ENCODE measurements at places on chromosomes 6 and 20.

DNA sequence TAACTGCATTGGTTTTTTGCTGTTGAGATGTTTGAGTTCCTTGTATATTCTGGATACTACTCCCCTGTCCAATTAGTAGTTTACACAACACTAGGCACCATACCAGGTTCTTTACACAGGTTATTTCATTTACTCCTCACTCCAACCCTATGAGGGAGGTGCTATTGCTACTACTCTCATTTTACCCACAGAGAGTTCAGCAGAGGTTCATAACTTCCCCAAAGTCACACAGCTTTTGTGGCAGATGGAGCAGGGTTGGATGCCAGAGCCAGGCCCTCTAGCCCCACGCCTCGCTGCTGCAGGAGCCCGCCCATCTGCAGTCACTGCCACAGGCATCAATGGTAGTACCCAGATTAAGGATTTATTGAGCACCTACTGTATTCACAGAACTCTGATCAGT, 61.7 kb upstream of the MAP3K4 start:
- no peak for DNase-seq

GRCh38 chr6:31940256-31940664, 5.6 kb upstream of the CFB start:
- no peak for DNase-seq

GRCh38 chr6:122778302-122778701, 1.2 kb upstream of the FABP7 start:
- DNase-seq, result no peak

GRCh38 chr6:122365775-122366403, 33.6 kb upstream of the HSF2 start:
- DNase-seq, result no peak

GRCh38 chr20:58526411-58526810, 11.2 kb upstream of the APCDD1L start:
- DNase-seq, result no peak

GRCh38 chr20:64049060-64049877, at the start of gene SOX18:
Gene SOX18 (minus strand): TSS chr20:64049639. CDS start chr20:64049516, 123 bp downstream.
- no peak for DNase-seq

DNA sequence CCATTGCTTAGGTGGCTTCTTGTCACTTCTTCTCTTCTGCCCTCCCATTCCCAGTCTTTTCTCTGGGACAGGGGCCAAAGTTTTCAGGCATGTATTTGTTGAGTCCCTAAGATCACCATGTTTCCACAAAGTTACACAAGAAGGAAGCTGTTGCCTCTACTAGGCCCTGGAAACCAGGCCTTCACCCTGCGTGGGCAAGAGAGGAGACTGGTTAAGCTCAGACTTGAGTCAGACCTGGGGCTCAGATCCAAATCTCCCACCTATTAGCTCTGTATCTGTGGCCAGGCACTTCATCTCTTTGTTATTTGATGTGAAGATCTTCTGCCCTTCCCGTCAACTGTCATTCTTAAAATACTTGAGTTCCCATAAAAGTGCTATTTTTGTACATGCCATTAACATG, 154.6 kb downstream of the SASH1 start:
- no peak for DNase-seq

DNA sequence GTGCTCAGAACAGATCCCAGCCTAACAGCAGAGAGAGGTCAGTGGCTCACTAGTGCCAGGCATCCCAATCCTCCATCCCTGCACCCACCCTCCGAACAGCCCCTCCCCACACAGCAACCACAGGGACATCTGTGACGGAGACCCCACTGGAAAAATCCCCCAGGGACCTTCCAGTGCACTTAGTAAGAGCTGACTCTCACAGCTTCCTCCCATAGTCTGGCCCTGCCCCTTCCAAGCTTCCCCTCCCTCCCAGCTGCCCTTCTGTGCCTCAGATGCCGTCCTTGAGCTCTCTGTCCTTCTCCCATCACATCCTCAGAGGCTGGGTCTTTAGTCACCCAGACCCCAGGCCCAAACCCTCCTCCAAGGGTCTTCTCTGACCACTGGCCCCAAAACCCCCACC, 9.7 kb upstream of the THBS2 start:
- DNase-seq, result no peak

GRCh38 chr20:9139106-9139833, 70.4 kb downstream of the PLCB4 start:
- no peak for DNase-seq

GRCh38 chr6:12957321-12958051, 240.9 kb downstream of the PHACTR1 start:
- DNase-seq, result no peak

DNA sequence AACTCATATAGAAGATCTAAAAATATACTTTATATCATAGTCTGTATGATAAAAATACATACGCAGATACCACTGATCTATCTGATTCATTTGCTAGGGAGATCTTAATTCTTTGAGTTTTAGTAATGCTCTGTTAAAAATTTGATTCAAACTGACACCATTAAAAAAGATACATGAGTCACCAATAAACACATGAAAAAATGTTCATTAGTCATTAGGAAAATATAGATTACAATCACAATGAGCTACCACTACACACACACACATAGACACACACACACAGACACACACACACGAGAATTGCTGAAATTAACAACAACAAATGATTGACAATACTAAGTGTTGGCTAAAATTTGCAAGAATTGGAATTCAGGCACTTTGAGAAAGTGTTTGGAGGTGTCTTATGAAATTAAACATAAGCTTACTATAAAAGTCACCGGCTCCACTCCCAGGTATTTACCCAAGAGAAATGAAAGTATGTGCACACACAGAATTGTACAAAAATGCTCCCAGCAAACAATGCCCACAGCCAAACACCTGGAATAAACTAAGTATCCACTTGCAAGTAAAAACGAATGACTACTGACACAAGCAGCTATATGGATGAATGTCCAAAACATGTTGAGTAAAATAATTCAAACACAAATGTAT, 117.7 kb upstream of the GGTLC1 start:
- DNase-seq, result no peak

- no peak for DNase-seq
Measured at GRCh38 chr6:113591896-113592827, 265.0 kb upstream of the MARCKS start.

DNA sequence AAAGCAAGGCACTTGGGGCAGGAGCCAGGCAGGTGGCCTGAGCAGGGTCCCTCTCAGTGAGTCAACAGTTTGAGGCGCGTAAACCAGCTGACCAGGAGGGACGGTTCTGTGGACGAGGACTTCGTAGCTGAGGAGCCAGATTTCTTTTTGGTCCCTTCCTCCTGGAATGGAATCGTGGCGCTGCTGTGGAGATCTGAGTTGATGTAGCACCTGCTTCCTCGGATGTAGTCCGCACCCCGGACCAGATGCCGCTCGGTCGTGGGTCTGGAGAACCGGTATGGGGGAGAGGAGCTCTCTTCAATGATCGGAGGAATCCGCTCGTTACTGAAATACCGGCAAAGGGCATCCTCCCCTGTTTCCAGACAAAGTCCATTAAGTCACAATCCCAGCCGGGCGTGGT, 49.7 kb upstream of the IPCEF1 start:
- no peak for DNase-seq

- DNase-seq, result no peak
Measured at GRCh38 chr20:47066484-47067270, 172.0 kb downstream of the EYA2 start.

DNA sequence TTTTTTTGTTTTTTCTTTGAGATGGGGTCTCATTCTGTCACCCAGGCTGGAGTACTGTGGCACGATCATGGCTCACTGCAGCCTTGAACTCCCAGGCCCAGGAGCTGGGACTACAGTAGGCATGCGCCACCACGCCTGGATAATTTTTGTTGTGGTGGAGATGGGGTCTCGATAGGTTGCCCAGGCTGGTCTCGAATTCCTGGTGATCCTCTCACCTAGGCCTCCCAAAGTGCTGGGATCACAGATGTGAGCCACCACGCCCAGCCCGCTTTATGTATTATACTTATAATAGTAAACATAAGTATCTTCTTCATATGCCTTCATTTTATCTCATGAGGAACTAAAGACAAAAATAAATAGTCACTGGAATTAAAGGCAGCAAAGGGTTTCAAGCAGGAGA, 63.5 kb downstream of the GINS1 start:
- DNase-seq, result no peak

DNA sequence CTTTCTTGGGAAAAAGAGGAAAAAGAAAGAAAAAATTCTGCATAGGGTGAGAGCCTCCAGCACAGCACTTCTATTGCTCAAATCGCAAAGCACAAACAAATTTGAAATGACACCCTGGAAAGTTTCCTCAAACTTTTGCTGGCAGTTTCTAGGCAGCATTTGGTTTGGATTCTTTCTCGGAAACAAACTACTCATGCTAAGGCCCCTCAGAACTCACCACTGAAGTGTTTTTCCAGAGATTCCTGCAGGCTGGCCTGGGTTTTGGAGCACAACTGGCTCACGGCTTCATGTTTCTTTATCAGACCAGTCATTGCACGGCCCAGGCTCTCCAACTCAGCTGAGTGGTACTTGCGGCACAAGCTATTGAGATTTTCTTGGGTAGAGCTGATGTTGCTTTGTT, 237.8 kb downstream of the SYNE1 start:
- DNase-seq, result no peak

GRCh38 chr6:154993026-154993425, 2.1 kb upstream of the TIAM2 start:
- no peak for DNase-seq

DNA sequence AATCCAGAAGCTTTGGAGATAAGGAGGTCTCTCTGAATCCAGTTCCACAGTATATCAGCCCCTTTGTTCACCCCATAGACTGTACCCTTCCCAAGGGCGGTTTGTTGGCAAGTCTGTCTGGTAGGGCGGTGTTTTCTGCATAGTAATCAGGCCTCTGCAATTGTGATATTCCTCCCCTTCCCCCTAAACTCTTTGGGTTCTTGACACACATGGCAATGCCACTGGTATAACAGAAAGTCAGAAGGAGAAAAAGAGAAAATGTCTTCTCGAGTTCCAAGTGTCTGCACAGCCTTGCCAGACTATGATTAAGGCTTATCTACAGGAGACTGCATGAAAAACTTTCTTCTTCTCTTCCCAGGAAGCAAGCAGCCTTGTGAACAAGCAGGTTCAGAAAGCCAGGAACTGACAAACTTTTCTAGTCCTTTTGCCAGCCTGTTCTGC, 45.6 kb downstream of the FOXO3 start:
- DNase-seq, result no peak

GRCh38 chr6:109073344-109074132, 21.1 kb downstream of the SESN1 start:
- DNase-seq, result peak; percentile 5

DNA sequence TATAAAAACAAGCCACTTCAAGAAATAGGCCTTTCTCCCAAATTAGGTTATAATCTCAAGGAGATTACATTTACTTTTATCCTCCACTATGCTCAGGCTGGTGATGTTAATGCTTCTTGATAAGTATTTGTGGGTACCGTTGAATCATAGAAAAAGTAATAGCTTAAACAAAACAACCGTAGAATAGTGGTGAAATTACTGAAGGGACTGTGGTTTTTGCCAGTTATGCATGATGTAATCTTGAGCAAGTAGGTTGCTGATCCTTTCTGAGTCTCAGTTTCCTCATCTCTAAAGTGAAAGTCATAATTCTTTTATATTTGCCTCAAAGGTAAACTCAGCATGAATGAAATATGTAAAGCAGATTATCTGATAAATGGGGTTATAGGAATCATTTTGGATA, 187.3 kb upstream of the JAG1 start:
- DNase-seq, result no peak

DNA sequence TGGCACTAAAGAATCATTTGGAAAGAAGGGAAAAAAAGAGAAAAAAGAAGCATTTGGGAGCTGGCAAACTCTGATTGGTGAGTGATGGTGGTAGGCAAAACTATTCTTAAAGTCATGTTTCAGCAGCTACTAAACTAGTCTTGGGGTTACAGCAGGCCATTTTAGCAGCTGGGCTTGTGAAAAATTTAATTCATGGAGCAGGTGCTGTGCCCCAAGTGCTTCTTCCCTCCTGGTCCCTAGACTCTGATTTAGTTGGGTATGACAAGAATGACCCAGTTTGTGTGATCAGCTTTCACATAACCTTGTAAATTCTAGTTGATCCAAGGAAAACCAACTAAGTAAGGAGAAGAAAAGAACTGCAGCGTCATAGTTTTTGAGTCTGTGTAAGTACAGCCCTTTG, 1.1 kb upstream of the ASIP start:
- no peak for DNase-seq

DNA sequence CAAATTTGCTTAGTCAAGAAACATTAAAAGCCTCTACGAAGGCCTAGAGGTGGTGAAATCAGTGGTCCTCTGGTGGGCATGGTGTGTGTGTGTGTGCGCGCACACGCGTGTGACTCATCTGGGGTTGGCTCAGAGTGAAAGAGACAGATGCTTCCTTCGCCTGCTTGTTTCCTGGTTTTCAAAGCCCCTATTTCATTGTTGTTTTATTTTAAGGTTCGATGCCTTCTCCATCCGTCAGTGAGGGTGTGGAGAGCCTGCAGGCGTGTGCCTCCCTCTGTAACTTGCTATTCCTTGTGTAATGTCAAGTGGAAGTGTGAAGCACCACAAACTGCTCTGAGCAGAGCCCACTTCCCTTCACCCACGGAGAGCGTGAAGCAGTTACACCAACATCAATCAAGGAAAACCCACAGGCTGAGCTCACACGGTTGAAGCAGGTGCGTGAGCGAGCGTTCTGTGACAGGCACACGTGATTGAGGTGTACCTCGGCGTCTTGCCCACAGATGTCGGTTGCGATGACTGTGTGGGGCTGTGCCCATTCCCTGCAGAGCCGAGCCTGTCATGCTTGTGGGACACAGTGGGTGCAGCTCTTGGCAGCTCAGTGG, 233.9 kb downstream of the PRL start:
- DNase-seq, result no peak

DNA sequence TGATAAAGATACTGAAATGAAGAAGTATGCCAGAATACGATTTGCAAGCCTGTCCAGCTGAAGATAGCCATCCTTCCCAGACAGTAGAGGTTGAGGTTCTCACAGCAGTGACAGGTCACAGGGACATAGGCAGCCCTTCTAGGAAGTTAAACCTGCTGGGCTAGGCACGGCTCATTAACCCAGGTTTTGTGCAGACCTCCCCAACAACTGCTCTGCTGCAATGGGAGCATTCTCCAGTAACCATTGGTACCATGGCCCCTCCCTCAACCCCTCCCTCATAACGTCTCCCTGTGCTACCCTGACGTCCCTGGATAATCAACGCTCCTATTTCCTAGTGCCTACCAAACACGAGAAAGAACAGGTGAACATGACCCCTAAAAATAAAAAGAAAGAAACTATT, 15.8 kb downstream of the ID4 start:
- DNase-seq, result no peak

DNA sequence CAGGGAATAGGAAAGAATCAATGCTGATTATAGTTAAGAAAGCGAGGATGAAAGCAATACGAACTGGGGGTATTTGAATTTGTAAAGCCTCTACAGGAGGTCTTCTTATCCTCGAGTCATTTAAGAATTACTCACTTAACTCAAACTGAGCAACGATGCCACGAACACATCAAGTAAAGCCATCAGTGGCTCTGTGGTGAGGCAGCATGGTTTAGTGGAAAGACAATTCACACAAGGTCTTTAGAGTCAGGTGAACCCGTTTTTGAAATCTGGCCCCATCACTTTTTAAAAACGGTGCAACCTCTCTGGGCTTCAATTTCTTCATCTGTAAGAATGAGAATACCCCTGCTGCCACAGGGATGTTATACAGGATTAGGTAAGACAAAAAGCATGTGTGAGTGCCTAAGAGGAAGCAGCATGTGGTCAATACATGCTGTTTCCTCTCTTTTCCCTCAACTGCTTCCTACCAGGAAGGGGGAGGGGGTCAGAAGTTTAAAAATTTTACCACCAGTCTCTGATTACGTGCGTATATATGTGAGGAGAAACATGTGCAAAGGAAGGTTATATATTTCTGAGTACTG, 162.0 kb downstream of the BTBD9 start:
- DNase-seq, result no peak
